Stimulated activated CD8-positive, alpha-beta memory T cell treated with anti-CD3 and anti-CD28 coated beads, Interleukin-15, amount 100 ng/mL, for 24 hours (primary cell): ENCODE measurements at places on chromosomes 16 and 17.

DNA sequence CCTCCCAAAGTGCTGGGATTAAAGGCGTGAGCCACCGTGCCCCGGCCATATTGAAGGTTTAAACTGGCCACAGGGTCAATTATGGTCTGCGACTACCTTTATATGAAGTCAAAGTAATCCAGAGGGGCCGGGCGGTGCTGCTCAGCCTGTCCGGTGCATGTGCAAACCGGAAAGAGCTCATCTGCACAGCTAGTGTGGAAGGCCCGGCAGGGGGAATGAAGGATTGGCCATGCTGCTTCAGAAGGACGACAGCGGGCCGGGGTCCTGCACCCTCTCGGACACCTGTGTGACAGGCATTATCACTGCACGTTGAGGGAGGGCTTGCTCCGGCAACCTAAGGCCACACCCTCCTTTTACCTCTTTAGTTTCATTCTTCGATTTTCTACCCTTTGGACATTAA lies 23.6 kb downstream of the TMEM204 start:
- DNase-seq = no peak

DNA sequence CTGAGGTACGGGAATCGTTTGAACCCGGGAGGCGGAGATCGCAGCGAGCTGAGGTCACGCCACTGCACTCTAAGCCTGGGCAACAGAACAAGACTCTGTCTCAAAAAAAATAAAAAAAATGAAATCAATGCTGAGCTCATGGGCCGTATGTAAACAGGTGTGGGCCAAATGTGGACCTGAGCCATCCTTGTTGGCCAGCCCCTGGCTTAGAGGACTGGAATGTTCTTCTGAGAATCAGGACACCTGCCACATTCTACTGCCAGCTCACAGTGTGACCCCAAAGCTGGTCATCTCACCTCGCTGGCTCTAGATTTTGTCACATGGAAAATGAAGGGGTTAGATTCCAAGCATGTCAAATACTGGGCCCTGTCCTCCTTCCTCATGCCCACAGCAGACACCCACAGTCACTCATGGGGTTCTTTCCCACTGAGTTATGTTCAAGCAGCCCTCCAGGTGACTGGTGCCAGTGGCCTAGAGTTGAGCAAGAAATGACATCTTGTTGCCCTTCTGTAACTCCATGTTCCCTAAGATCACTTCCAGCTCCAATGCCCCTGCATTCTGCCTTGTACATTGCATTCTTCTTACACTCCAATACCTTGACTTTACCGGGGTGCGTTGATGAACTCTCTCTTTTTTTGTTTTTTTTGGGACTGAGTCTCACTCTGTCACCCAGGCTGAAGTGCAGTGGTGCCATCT lies 110.6 kb downstream of the ABCC1 start:
- DNase-seq = no peak

GRCh38 chr17:69581061-69581961 lies 166.8 kb downstream of the MAP2K6 start:
- no peak for DNase-seq

- no peak for DNase-seq
Measured at GRCh38 chr16:80993307-80993706, 13.4 kb downstream of the CMC2 start.

DNA sequence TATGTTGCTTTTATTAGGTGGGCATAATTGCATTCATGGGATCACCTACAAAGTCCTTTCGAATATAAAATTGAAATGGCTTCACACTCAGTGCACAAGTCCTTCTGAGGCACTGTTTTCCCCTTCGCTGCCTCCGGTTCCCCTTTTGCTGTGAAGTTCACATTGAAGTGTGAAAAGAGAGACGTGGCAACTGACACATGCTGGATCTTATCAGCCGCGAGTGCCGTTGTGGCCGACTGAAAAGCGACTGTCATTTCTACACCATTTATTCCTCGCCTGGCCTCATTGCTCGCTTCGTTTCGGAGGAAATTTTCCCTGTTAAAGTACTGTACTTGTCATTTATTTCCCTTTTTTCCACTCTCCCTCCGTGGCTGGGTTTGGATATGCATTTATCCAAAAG lies 423.5 kb downstream of the MAF start:
- DNase-seq = no peak

DNA sequence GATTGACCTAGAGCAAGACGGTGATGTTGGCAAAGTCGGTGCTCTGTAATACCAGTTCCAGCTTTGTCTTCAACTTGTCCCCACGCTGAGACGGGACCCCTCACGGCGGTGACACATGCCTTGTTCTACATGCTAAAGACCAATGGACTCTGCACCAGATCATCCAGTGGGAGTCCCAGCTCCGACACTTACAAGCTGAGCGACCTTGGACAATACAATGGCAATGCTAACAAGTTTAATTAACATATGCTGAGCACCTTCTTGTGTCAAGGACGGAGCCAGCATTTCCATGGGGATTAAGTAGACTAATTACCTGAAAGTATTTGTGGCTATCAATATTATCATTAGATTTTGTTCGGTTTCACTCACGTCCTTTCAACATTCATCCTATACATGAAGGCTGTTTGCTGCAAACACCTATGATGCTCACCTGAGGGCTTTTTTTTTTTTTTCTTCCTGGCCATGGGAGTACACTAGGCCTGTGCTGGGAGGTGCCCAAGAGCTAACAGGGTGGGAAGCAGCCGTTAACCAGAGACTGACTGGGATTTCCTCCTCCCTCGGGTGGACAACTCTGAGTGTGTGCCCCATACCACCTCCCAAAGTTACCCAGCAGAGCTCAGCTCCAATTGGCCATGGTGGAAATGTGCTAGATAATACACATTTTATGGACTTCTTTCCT lies 308.6 kb upstream of the ZFHX3 start:
- DNase-seq = no peak

DNA sequence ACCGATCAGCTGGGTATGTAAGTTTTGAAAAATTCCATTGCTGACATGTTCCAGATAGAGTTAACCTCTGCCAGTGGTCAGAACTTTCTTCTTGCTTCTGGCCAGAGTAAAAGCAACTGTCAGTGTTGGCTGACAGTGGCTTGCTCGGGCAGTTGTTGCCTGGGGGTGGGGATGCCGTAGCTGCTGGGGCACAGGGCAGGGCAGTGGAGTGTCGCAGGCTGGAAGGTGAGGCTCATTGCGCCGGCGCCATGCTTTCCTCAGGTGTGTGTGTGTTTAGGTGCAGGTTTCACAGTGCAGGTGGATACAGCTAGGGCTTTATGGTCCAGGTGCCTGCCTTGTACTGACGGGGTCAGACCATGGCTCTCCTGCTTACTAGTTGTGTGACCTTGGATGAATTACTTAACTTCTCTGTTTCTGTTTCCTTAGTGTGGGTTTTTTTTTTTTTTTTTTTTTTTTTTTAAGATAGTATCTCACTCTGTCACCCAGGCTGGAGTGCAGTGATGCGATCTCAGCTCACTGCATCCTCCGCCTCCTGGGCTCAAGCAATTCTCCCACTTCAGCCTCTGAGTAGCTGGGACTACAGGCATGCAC lies 156.4 kb downstream of the SNX29 start:
- no peak for DNase-seq

DNA sequence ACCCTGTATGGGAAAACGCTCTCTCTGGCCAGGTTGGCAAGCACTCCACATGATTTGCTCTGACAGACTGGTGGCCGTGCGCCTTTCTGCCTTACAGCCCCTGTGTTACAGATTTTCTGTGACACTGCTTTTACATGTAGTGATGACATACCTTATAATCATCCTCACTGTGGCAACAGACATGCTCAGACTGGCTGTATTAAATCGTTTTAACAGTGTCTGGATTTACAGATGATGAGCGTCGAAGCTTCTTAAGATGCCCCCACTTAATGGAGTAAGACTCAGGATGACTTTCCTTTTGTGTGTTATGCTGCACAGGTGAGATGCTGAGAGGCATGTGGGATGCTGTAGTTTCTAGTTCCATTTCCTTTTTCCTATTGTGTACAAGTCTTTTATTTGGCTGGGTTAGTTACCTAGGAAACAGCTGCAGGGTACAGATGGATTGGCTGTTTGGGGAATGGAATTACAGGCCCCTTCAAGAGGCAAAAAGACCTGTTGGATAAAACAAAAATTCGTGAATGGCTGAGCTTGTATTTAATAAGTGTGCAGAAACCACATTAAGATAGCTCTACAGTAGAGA lies 20.9 kb upstream of the VWA3A start:
- no peak for DNase-seq

GRCh38 chr16:17370223-17370707 lies 100.5 kb downstream of the XYLT1 start:
- DNase-seq = no peak

GRCh38 chr16:22274916-22275315 lies 22.3 kb upstream of the POLR3E start:
- no peak for DNase-seq

- DNase-seq = no peak
Measured at GRCh38 chr16:6557353-6558023, 775.2 kb upstream of the RBFOX1 start.

DNA sequence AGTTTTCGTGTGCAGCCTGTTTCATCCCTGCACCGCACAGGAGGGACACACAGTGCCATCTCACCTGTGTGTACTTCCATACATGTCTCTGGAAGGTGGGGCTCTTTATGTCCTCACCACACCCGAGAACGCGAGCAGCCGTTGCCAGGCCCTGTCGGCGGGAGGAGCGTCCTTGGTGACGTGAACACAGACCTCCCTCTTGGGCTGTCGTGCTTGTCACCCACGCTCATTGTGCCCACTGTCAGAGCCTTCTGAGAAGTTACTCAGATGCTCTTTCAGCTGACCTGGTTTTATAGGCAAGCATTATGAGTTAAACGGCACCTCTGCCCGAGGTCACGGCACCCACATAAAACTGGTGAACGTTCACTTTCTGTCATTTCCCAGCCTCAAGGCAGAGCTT lies 40.2 kb downstream of the ZNF750 start:
- DNase-seq = no peak

GRCh38 chr17:7576432-7576937 lies 3.0 kb upstream of the CD68 start:
- no peak for DNase-seq

DNA sequence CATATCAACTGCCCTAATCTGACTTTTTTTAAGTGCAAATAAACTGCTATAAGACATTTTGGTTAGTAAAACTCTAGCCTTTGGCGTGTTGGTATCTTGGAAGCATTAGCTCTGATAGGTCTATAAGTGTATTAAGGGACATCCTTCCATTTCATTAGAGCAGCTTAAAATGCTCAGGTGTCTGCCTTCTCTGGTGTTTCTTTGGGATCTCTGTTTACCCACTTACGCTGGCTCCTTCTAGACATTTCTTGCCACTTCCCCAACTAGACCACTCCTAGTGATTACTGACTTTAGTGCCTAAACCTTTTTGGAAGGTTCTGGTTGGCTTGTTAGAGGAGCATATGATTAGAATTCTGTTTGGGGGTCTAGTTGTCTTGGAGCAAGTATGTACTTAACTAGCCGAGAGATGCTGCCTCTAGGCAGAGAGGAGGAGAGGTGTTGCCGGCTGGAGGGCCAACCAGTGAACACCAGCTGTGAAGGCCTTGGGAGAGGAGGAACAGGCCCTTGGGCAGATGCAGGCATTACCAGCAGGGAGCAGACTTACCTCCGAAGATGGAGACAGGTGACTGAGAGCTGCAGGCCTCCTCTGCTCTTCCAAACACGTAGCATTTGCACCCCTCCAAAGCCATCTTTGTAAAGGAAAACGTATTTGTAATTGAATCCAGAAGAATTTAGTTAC lies 15.2 kb upstream of the CLEC18C start:
- no peak for DNase-seq

- no peak for DNase-seq
Measured at GRCh38 chr16:54928411-54929089, 2.1 kb upstream of the IRX5 start.

DNA sequence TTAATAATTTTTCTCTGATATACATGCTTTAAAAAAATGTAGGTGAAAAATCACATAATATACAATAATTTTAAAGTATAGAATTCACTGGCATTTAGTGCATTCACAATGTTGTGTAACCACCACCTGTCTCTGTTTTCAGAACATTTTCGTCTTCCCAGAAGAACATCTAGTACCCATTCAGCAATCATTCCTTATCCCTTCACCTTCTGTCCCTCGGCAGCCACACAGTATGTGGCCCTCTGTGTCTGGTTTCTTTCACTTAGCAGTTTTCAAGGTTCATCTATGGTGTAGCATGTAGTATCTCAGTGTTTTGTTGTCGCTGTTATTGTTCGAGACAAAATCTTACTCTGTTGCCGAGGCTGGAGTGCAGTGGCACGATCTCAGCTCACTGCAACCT lies 33.6 kb downstream of the PRPSAP2 start:
- DNase-seq = no peak

GRCh38 chr17:77802811-77803220 lies 155.7 kb upstream of the TNRC6C start:
- no peak for DNase-seq

- no peak for DNase-seq
Measured at GRCh38 chr17:48611681-48612455, 1.1 kb upstream of the HOXB7 start.

DNA sequence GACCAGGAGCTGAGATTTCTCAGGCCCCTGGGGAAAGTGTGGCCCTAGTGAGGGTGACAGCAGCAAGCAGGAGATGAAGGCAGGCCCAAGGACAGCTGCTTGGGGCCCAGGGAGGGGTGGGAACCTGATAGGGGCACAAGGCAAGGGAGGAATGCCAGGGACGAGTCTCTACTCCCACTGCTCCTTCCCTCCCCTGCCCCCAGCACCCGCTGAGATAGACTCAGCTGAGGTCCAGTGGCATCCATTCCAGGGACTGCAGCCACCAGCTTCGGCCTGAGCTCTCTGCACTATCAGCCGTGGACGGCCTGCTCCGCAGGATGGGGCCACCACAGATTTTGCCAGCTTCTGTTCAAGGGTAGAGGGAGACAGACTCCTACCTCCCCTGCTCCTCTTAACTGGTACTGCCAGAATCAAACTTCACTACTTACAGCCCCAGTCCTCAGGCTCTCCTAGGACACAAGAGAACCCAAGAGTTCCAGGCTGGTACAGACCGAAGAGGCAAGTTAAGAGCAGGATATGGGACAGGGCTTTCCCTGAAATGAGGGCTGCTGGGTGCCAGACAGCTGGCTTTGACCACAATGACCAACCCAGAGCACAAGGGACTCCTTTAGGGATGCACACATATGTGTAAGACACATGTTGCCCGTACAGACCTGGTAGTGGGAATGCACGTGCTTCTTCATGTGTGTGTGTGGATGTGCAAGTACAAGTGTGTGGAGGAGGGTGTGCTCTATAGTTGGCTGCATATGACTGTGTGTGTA lies 5.5 kb downstream of the CACNB1 start:
- DNase-seq = no peak

DNA sequence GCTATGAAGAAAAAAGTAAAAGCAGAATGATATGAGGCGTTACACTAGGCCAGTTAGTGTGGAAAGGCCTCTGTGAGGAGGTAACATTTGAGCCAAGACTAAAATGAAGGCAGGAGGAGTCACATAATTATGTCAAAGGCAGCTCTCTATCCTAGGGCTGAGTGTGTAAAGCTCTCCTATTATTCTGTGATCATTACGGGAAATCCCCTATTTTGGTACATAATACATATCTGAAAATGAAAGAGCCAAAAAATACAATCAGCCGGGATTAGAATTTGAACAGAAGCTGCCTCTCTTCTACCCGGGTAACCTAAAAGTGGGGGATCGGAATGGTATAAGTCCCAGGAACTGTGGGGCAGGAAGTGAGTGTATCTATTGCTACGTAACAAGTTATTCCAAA lies 27.1 kb downstream of the HEATR3 start:
- DNase-seq = no peak

GRCh38 chr17:29115961-29116803 lies 64.0 kb downstream of the MYO18A start:
- DNase-seq = no peak

GRCh38 chr16:13633391-13633861 lies 286.5 kb upstream of the ERCC4 start:
- no peak for DNase-seq
